ENCODE measurements at places on chromosomes 7 and 10. TPM values are rescaled to one million over a fixed set of nuclear protein-coding genes. Genes with fewer than 3 reads are reported as not detected.

ORC5 gene
- total RNA-seq, result 21.2 TPM

OR13A1 gene
- total RNA-seq, result not detected

HHEX gene
- 0.13 TPM for total RNA-seq

HECTD2 gene
- total RNA-seq, result 2.0 TPM

BAIAP2L1 gene
- 1.0 TPM for total RNA-seq

SFTPA2 gene
- total RNA-seq, result not detected

THSD7A gene
- total RNA-seq, result not detected

DDC gene
- not detected for total RNA-seq

VWDE gene
- total RNA-seq, result 3.2 TPM

OR6V1 gene
- not detected for total RNA-seq

TCAF1 gene
- total RNA-seq, result 12.6 TPM

ANLN gene
- total RNA-seq, result 80.8 TPM

MOGAT3 gene
- not detected for total RNA-seq

PRKG1 gene
- not detected for total RNA-seq

SEM1 gene
- total RNA-seq, result 41.5 TPM

SVOPL gene
- 4.3 TPM for total RNA-seq

SH2D4B gene
- total RNA-seq, result 0.13 TPM

ERVW-1 gene
- not detected for total RNA-seq

HMX2 gene
- total RNA-seq, result not detected

NUTM2E gene
- total RNA-seq, result 0.13 TPM
